ENCODE measurements at places on chromosomes 16 and 17. TPM values are rescaled to one million over a fixed set of nuclear protein-coding genes. Genes with fewer than 3 reads are reported as not detected.

DNA sequence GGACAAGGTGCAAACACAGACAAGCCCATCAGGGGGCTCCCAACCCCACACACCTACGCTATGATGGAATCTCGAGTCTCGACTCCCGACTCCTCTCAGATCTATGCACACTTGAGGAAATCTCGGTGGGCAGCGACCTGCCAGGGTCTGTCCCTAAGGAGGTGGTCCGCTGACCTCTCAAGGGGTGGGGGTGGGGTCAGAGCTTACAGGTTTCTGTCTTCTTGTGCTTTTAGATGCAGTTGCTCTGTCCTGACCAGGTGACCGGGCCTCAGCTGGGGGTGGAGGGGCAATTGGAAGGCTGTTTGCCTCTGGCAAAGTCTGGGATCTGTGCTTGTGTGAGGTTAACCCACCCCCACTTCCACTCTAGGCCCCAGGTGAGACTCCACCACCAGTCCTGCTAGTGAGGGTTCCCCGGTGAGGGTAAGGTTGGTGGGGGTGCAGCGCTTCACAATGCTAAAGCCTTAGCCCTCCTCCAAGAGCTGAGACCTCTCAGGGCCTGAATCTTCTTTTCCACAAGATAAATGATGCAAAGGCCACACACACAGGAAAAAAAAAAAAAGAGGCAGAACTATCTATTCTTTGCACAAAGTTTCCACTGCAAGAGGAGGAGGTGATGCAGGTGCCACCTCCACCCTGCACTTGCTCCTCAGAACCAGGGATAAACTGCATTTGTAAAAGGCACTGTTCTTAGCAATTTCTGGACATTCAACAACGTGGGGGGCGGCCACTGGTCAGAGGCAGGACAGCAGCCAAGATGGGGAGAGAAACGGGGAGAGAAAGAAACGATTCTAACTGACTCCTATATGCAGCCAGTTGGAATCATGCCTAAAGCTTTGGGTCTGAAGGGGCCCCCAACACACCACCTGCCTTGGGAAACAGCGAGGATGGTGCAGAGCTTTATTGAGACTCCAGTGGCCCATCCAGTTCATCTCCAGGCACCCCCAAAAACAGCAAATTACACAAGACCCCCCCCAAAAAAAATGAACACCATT lies 4.1 kb downstream of the CISD3 start:
- DNase-seq, result no peak

- DNase-seq, result no peak
Observed at GRCh38 chr17:39641883-39642282, 4.9 kb downstream of the STARD3 start.

GRCh38 chr17:68383443-68384321 lies 73.6 kb downstream of the WIPI1 start:
- DNase-seq, result no peak

DNA sequence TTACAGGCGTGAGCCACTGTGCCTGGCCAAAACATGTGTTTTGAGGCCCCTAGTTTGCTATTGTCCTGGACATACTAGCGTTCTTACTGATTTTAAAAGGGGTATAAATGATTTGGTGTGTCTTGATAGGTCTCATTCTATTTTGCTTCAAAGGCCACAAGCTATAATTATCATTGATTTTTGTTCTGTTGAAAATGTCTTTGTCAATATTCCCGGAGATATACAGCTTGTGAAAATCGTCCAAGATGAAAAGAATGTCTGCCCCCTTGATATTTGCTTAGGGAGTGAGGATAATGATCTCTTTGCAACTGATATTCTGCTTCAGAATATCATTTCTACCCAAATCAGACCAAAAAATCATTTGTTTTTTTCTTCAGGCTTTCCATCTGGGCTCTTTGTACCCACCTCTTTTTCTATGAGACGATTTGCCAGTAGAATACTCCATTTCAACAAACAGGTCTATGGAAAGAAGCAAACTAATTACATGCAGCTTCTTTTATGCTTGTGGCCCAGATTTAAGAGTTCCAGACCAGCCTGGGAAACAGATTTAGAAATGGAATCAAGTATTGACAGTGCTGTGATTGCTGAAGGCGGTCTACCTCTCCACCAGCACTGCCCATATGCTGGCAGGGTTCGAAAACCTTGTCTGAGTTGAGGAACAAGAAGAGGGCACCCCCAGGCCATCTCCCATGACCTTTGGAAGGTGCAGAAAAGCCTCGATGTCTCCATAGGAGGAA lies 14.1 kb upstream of the ST6GALNAC1 start:
- DNase-seq, result no peak

GRCh38 chr17:30590081-30590733 lies 113.0 kb downstream of the GOSR1 start:
- no peak for DNase-seq

GRCh38 chr16:64489449-64489848 lies 632.4 kb downstream of the CDH11 start:
- DNase-seq, result peak; percentile 18

DNA sequence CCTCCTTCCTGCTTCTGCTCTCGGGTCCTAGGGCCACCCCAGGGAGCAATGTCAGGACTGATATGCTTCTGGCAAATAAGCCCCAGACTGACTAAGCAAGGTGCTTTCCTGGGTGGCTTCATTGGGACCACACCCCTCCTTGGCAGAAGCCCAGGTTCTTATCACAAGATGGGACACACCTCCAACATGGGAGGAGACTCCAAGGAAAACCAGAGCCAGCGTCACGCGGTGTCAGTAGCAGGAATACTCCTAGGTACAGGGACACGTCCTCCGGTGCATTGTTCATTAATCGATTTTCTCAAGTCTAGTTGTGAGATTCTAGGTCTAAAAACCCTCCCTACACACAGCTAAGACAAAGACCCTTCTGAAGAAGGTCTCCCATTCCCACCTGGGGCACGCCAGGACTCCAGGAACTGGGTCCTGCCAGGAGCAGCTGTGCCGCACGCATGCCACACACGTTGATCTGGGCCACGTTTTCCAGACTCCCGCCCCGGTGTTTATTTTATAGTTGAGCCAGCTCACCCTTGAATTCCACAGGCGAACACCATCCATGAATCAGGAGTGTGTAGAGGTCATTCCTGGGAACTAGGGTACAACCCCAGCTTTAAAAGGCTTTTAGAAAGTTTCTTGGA lies 30.8 kb downstream of the FA2H start:
- peak; percentile 99 for DNase-seq

GRCh38 chr17:6365200-6365943 lies 69.5 kb downstream of the AIPL1 start:
- peak; percentile 55 for DNase-seq

- peak; percentile 50 for DNase-seq
Observed at GRCh38 chr16:1548727-1549126, 15.3 kb downstream of the TMEM204 start.

- no peak for DNase-seq
Observed at GRCh38 chr17:44360826-44361225, 2.8 kb downstream of the FAM171A2 start.

GRCh38 chr17:4777969-4778760 lies 6.5 kb downstream of the TM4SF5 start:
- no peak for DNase-seq

GRCh38 chr16:27281243-27281642 lies 12.7 kb upstream of the NSMCE1 start:
- no peak for DNase-seq

DNA sequence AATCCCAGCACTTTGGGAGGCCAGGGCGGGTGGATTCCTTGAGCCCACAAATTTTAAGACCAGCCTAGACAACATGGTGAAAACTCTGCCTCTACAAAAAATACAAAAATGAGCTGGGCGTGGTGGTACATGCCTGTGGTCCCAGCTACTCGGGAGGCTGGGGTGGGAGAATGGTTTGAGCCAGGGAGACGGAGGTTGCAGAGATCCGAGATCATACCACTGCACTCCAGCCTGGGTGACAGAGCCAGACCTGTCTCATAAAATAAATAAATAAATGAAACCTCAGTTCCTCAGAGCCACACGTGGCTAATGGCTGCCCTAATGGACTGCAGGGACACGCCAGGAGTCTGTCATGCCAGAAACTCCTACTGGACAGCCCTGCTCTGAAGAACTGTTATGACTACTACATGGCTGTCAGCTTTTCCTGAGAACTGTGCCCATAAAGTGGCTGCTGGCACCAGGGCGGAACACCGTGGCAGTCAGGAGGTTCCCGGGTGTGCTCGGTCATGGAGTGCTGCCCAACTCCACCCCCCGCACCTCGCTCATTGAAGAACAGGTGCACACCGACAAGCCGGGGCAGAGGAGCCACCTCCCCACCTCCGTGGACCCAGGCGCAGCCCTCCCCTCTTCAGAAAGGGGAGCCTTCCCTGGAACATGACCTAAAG lies 4.3 kb downstream of the TMEM11 start:
- DNase-seq, result no peak

- DNase-seq, result no peak
Observed at GRCh38 chr17:19676896-19677295, 28.3 kb downstream of the ALDH3A2 start.

DNA sequence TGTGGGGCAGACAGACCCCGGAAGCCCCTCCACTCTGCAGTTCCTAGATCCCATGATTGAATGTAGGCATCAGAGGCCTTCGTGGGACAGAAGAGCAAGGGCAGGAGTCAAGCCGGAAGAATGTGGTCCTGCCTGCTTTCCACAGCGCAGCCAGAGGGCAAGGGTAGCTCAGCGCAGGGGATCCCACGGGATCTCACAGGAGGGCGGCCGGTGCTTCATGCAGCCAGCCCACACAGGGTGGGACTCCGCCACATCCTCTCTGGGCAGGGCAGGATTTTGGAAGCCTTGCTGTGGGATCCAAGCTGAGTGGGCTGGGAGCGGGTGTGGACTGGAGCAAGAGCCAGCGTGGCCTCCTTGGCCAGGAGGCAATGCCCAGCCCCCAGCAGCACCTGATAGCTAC lies 13.0 kb downstream of the KATNB1 start:
- DNase-seq, result no peak

- peak; percentile 47 for DNase-seq
Observed at GRCh38 chr17:31085563-31085962, 9.2 kb upstream of the NF1 start.

DNA sequence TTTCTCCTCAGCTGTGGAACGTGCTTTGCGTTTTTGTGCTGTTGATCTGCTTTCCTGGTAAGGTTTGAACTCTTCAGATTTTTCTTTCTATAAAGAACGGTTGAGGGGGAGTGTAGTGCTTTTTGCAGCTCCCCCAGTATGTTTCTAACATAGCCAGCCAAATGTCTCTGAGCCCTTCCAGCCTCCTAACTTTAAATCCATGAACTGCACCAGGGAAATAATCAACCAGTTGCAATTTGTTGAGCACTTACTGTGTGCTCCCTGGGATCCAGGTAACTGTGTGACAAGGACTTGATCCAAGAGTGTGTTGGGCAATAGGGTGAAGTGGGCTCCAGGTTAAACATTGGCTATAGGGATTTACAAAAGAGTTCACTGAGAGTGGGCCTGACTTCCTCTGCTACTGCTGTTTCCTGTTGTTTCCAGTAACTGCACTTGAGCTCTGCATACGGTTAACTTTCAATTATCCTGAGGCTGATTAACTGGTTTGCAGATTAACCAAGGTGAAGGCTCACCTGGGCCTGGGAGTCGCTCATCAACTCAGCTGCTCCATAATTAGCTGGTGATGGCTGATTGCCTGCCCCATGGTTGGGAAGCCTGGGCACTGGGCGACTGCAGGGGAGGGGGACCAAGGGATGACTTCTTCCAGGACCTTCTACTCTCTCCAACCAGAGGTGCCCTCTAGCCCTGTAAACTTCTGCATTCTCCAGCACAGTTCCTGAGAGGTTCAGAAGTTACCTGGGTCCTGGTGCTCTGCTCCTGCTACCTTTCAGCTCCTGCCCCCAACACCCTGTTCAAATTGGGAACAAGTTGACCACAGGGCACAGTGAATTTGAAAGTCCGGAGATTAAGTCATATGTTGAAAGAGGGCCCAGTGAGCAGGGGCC lies 19.5 kb downstream of the HLF start:
- DNase-seq, result no peak

DNA sequence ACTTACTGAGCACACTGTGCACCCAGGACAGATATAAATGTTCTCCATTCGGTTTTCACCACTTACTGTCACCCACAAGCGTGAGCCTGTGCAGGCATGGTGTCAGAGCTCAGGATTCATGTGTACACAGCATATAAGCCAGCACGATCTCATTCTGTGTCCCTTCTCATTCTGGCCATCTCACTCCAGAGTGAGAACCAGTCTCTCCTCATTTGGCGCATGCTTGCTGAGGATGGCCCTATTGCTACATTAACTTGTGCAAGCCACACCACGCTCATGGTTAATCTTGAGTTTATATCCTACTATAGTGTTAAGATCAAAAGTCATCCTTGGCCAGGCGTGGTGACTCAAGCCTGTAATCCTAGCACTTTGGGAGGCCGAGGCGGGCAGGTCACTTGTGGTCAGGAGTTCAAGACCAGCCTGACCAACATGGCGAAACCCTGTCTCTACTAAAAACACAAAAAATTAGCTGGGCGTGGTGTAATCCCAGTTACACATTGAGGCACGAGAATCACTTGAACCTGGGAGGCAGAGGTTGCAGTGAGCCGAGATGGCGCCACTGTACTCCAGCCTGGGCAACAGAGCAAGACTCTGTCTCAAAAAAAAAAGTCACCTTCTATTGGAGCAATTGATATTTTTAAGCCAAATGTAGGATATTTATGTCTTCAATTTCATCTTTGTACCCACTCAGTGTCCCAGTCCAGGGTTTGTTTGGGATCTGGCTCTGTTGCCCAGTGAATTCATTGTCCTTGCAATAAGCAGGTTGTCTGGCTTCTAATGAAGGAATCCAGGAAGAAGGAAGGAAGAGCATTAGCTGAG lies 20.9 kb downstream of the SOCS1 start:
- DNase-seq, result no peak

DNA sequence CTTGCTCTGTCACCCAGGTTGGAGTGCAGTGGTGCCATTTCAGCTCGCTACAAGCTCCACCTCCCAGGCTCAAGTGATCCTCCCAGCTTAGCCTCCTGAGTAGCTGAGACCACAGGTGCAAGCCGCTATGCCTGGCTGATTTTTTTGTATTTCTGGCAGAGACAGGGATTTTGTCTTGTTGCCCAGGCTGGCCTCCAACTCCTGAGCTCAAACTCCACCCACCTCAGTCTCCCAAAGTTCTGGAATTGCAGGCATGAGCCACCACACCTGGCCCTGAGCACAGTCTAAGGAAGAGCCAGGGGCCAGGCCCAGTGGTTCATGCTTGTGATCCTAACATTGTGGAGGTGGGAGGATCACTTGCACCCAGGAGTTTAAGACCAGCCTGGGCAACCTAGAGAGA lies 21.8 kb upstream of the BCO1 start:
- DNase-seq, result no peak

DNA sequence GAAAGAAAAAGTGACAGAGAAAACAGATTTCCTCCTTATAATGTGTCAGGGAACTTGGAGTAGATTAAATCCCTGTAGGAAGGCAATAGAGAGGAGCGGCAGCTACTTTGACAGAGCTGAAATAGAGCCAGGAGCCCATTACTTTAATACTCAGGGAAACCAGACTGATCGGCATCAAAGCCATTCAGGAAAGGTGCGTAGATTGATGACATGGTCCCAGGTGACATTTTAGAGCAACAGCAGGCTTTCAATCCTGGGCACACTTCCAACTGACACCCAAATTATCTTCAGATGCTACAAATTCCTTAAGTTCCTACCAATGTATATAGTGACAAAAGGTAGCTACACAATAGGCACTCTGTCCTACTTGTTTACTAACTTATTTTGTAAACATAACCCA lies 821.5 kb downstream of the CDH8 start:
- no peak for DNase-seq

The ENKD1 gene
- 19.1 TPM for total RNA-seq

The KRTAP4-6 gene
- not detected for total RNA-seq

The MT1F gene
- 5.2 TPM for total RNA-seq

The NT5M gene
- 1.4 TPM for total RNA-seq

The GJC1 gene
- total RNA-seq, result 31.7 TPM

The KRT25 gene
- not detected for total RNA-seq

The CD19 gene
- total RNA-seq, result not detected
